Activated T-cell treated with anti-CD3 and anti-CD28 coated beads, Interleukin-2, amount 50 U/mL, for 72 hours (primary cell): ENCODE measurements at places on chromosomes 2 and 18. TPM values are rescaled to one million over a fixed set of nuclear protein-coding genes. Genes with fewer than 3 reads are reported as not detected.

GPD2 gene
- 24.9 TPM for total RNA-seq

FBLN7 gene
- 22.3 TPM for total RNA-seq

GALNT13 gene
- total RNA-seq = not detected

CNDP1 gene
- 0.16 TPM for total RNA-seq

TBR1 gene
- 0.05 TPM for total RNA-seq

SULT1C3 gene
- total RNA-seq = not detected

CCDC74B gene
- 0.99 TPM for total RNA-seq

SERTAD2 gene
- total RNA-seq = 18.5 TPM

CRACDL gene
- total RNA-seq = 0.19 TPM

FEV gene
- total RNA-seq = not detected

MBP gene
- total RNA-seq = 107 TPM

GPR45 gene
- total RNA-seq = not detected

CELF4 gene
- not detected for total RNA-seq

KIF1A gene
- 28.8 TPM for total RNA-seq

ANKRD30B gene
- not detected for total RNA-seq

SLC4A5 gene
- 6.5 TPM for total RNA-seq

ANTXR1 gene
- total RNA-seq = not detected

ATP9B gene
- total RNA-seq = 24.1 TPM

MYOM1 gene
- 1.1 TPM for total RNA-seq

LIMS4 gene
- total RNA-seq = 1.1 TPM

NYAP2 gene
- not detected for total RNA-seq

TMEM18 gene
- total RNA-seq = 33.4 TPM

GRCh38 chr2:209763106-209763505 lies 8.5 kb upstream of the UNC80 start:
- DNase-seq = no peak

- no peak for DNase-seq
These were observed 82.7 kb downstream of the ORC4 start for GRCh38 chr2:147937744-147938349.

GRCh38 chr18:13321923-13322322 lies 103.4 kb downstream of the LDLRAD4 start:
- DNase-seq = no peak

GRCh38 chr2:129895061-129895460 lies 84.4 kb upstream of the RAB6C start:
- no peak for DNase-seq

GRCh38 chr2:111626865-111627163 lies 257.2 kb downstream of the ANAPC1 start:
- DNase-seq = no peak

GRCh38 chr2:104769096-104769495 lies 84.8 kb upstream of the POU3F3 start:
- DNase-seq = no peak

GRCh38 chr18:6650127-6650507 lies 79.4 kb upstream of the ARHGAP28 start:
- DNase-seq = no peak

DNA sequence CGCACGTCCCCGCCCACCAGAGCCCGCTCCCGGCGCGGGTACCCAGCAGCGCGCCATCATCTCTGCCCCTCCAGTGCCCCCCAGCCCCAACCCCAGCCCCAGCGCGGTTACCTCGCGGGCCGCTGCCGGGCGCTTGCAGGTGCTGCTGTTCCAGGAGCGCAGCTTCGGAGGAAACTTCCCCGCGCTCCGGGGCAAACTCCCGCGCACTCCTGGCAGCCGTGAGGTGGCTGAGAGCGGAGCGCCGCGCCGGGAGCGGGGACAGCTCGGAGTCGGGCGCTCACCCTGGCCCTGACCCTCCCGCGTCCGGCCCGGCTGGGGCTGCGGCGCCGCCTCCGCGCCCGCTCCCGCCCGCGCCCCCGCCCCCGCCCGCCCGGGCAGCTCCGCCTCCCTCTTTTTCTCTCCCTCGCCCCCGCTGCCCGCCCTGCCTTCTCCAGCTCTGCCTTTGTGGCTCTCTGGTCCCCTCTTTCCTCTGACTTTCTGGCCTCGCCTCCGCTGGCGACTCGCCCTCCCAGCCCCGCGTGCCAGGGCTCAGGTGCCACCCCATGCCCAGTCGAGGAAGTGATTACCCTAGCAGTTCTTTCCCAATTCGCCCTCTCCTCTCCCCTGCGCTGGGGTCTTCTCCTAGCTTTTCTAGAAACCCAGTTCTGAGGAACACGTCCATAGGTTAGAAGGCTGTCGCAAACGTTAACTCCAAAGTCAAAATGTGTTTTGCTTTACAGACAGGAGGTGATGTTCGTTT lies at the start of gene CHST9:
TSS of gene CHST9 (minus strand) at position 284 of the 739 bp plus-strand sequence. CDS start 42,499 bp downstream, outside the sequence.
- no peak for DNase-seq

GRCh38 chr2:21256006-21256405 lies 132.2 kb downstream of the TDRD15 start:
- no peak for DNase-seq

DNA sequence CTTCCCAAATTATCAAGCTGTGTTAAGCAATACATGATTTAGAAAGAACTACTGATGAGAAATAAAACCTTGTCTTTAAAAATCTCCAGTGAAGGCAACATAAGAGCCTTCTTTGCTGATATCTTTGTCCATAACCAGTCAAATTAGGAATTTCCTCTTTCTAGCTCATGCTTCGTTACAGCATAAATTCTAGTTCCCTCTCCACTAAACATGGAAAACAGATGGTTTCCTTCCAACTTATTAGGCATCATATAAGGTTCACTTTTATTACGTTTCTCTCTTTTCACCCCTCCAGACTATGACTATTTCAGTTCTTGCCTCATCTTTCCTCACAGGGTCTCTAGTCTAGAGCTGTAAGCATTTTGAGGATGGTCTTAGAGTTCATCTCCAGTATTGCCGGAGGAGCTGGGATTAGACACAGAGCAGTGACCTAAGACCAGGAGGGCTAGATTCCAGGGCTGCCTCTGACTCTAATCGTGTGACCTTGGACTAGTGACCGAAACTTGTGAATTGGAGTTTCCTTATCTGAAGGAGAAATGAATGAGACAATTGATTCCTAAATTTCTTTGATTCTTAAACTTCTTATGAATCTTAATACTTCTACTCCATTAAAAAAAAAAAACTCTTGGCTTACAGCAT lies 195.5 kb upstream of the APCDD1 start:
- DNase-seq = no peak

- DNase-seq = no peak
These were observed 75.9 kb upstream of the TMEM18 start for GRCh38 chr2:753123-753522.

DNA sequence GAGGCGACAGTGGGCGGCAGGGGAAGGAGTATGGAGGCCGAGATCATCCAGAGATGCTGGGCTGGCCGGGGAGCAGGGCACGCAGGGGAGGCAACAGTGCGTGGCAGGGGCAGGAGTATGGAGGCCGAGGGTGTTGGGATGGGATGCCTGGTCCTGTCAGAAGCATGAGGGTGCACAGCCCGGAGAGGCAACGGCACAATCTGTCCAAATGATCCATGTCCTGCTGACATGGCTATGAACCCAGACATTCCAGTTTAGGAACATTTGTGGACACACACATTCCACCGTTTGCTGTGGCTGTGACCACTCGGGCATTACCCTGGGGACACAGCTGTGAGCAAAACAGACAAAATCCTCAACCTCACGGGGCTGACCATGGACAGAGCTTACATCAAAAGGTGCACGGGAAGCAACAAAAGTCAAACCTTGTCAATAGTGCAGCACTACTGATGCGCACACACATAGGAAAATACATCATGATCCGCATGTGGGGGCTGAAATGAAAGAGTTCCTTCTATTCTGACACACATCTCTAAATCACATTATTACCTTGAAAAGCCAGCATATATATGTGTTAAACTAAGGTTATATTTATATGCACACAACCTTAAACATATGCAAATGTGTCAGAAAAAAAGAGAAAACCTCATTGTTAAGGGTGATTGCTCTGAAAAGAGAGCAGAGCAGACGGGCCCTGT lies 144.0 kb upstream of the GPC1 start:
- no peak for DNase-seq

GRCh38 chr2:146244830-146245229 lies 1600.0 kb upstream of the ACVR2A start:
- no peak for DNase-seq

GRCh38 chr2:167550448-167550847 lies 662.2 kb downstream of the XIRP2 start:
- no peak for DNase-seq

- no peak for DNase-seq
These were observed 72.6 kb upstream of the THUMPD2 start for GRCh38 chr2:39851651-39852110.

GRCh38 chr2:53784436-53784835 lies 2.3 kb downstream of the ASB3 start:
- DNase-seq = no peak

DNA sequence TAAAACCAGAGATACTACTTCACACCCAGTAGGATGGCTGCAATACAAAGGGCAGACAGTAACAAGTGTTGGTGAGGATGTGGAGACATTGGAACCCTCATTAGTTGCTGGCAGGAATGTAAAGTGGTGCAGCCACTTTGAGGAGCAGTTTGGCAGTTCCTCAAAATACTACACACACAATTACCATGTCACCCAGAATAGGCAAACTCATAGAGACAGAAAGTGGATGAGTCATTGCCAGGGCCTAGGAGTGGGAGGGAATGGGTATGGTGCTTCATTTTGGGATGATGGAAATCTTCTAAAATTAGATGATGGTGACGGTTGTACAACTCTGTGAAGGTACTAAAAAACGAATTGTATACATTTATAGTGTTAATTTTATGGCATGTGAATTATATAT lies 54.8 kb downstream of the ATP9B start:
- no peak for DNase-seq

DNA sequence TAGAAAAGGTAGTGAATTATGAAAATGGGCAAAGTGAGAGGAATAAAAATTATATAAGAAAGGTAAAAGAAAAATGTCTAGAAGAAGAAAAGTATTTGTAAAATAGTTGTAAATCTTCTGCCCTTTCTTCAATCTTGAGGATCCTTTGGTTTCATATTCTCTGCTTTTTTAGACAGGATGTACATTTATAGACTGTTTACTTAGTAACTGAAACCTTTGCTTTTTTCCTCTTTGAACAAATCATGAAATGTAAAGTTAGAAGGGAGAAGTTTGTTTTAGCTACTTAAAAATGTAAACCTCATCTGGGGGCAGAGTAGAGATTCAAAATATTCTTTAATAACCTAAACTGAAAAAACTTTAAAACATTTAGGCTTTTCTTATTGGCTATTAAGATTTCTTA lies 150.4 kb upstream of the ITGA4 start:
- DNase-seq = no peak

DNA sequence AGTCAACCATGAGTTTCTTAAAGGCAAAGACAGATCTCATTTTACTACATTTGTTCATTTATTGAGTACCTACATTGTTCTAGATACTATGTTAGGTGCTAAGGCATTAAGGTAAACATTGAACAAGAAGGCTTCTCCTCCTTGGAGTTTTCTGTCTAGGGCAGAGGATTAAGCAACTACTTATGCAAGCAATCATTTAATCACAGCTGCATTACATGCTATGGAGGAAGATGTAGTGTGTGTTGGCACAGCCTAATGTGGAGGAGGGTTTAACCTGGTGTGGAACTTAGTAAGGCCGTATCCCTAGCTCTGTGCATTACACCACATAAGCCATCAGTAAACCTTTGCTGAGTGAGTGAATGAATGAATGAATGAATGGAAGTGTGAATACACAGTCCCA lies 106.5 kb upstream of the MAP3K20 start:
- no peak for DNase-seq

GRCh38 chr2:28035816-28036215 lies 145.3 kb downstream of the BABAM2 start:
- DNase-seq = no peak

- DNase-seq = no peak
These were observed 19.0 kb upstream of the SIX2 start for GRCh38 chr2:45028276-45028675.

GRCh38 chr2:172085460-172086159 lies at the start of gene DLX1:
Gene DLX1, plus strand, starts transcription at chr2:172085507. Its CDS starts 171 bp downstream, at chr2:172085678.
- DNase-seq = no peak

GRCh38 chr2:235024931-235025773 lies 73.3 kb downstream of the SH3BP4 start:
- no peak for DNase-seq

GRCh38 chr2:44547718-44548117 lies 186.0 kb downstream of the CAMKMT start:
- DNase-seq = no peak

- DNase-seq = no peak
These were observed 28.2 kb upstream of the GIGYF2 start for GRCh38 chr2:232668805-232669444.

DNA sequence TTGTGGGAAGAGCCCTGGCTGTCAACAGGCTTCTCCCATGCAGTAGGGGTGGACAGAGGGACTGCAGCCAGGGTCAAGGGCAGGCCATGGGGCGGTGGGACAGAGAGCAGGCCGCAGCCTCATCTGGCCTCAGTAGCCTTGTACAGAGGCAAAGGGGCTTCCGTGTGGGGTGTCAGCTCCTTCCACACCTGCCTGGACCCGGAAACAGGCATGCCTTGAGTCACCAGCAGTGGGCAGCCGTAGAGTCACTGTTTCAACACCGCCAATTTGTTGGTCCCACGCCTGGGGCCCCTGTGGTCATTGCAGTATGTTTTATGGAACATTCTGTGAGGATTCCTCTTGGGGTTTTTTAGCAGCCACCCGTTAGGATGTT lies 173.0 kb downstream of the SMAD7 start:
- no peak for DNase-seq

GRCh38 chr18:57959278-57959677 lies 84.7 kb upstream of the NEDD4L start:
- no peak for DNase-seq

DNA sequence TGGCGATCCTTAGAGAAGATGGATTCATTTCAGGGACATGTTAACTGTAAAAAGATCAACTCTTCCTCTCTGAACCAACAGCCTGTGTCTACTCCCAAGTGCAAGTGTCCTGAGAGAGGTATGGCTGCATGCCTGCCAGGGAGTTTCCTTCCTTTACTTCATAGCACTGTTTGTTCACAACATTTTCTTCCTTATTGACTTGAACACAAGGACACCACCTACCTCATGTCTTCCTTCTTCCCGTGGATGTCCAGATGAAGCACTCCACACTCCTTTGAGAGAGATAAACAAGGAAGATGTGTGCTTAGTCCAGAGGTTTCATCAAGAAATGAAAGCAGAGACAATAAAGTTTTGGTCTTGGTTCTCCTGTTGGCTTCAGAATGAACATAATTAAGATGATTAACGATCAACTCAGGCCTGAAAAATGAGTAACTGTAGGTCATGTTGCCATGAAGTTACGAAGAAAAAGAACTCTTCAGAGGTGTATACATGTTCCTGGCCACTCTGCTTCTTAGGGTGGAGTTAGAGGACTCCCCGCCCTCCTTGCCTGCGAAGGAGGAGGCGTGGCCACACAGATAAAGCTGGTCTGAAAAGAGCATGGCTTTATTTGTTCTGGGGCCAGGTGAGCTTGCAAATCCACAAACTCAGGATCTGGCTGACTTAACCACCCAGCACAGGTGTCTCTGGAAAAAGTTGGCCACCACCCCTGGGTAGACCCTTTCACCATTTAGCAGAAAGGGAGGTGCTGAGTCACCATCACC lies 155.0 kb upstream of the KCTD1 start:
- DNase-seq = no peak
